ACHN (cell line): ENCODE measurements at places on chromosomes 5 and 9.

- no peak for DNase-seq
Measured at GRCh38 chr9:99807956-99808355, 13.7 kb upstream of the NR4A3 start.

GRCh38 chr5:32436553-32437242 lies 7.8 kb downstream of the ZFR start:
- no peak for DNase-seq

DNA sequence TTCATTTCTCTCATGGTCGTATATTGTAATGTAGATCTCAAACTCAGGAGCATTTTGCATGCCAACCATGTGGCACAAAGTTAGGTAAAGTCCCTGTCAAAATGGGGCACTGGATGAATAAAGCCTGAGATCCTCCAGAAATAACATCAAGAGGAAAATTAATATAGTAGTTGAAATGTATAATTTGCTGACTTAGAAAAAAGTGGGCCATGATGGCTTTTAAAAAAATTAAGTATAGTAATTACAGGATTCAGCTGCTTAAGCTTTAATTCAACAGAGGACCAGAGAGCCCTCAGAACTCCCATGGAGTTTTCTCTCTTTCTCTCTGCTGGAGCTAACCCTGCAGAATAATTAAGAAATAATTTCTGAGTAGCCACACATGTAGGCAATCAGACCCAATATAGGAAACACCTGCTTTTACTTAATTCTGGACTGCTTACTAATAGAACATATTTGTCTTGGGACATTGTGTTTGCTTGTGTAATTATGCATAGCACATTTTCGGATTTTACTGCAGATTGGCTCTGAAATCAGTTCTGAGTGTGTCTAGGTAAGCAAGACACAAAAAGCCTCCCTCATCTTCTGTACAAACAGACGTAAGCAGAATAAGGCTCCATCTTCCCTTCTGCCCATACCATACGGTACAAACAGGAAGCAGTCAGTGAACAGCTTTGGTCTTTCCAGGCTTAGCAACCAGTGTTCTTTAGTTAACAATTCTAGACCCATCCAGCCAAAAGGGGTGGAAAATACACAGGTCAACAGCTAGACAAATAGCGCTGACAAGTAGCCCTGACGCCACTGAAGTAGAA lies 26.5 kb upstream of the PCSK1 start:
- no peak for DNase-seq

DNA sequence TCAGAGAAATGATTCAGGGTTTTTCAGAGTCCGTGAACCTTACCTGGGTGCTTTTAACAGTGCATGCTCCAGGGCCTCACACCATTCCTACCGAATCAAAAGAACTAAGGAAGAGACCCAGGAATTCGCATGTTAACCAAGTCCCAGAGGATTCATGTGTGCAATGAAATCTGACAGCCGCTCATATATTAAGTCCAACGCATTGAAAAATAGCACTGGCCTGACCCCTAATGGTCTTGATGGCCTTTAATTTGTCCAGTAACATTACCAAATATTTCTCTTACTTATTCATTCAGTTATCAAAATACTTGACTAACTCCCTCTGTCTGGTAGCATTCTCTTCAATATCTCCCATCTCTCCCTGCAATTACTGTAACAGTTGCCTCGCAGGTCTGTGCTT lies 55.0 kb upstream of the MARCHF11 start:
- DNase-seq: no peak

DNA sequence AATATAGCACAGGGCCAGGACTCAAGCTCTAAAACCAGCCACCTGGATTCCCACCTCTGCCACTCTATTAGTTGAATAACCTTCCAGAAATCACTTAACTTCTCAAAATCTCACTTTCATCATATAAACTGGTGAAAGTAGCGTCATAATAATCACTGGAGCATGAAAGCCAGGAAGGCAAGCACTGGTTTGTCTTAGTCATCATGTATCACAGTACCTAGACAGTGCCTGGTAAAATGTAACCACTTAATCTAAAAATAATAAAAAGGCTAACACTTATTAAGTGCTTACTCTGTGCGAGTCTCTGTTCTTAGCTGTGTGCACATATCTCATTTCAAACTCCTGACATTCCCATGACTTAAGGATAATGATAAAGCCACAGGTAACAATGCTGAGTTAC lies 109.4 kb downstream of the ASTN2 start:
- DNase-seq: peak; percentile 19

- DNase-seq: no peak
Measured at GRCh38 chr9:33043671-33044070, 18.6 kb downstream of the DNAJA1 start.

DNA sequence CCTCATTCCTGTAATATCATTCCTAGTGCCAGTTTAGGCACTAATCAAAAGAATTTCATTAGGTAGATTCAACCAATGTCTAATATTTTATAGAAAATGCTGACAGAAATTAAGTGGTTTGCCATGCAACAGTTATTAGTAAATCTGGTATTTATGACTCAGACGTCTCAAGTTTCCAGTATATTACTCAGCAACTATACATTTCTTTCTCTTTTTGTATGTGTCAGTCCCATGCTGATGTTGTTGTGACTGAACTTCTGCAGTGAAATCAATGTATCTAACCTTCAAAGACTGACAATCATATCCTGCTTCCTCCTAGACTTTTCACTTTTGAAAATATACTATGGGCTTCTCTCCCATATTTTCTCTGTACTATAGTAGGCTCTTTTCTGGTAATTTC lies 822.5 kb downstream of the NR2F1-AS1 start:
- no peak for DNase-seq

DNA sequence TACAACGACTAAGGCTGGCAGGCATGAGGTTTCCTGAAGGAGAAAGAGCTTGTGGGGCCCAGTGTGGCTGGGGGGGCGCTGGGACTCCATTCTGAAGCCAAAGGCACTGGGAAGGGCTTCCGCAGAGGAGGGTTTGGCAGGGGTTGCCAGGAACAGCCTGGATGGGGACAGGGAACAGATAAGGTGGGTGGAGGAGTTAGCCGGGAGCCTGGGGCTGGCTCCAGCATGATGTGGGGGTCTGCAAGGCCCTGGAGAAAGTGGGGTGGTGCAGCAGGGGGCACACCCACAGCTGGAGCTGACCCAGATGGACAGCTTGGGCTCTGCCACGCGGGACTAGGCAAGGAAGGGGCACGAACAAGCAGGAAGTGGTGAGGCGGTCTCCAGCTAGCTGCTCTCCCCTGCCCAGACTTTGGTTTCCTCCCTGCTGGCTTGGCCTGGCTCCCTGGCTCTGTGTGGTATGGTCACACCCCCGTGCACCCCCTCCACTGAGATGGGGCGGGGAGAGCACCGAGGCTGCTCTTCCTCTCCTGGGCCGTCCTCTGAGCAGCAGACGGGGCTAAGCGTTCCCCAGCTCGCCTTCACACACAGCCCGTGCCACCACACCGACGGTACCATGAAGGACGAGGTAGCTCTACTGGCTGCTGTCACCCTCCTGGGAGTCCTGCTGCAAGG lies at the start of gene LTC4S:
Gene LTC4S (plus strand): TSS at position 519 of the 672 bp plus-strand sequence. CDS start 95 bp downstream, at position 614.
- DNase-seq: no peak

GRCh38 chr9:89564346-89564878 lies 40.4 kb upstream of the GADD45G start:
- DNase-seq: peak; percentile 91

DNA sequence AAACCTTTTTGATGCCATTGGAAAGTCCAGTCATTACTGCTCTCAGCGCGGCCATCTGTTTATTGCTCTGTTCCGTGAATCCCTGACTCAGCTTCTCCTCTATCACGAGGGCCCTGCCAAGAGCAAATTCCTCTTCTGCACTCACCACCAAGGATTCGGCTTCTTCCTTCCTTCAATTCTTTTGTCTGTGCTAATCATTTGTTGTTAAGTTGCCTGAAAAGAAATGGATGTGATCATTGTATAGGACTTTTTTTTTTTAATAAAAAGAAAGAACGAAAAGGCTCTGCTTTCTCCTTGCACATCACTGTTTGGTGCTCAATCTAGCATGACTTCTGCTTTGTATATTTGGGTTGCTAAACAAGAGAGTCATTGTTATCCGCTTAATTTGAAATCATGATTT lies 128.7 kb upstream of the PIK3R1 start:
- DNase-seq: no peak

GRCh38 chr9:98182069-98182820 lies 10.2 kb downstream of the CORO2A start:
- DNase-seq: no peak
